Right atrium auricular region (tissue), 2 donors: ENCODE measurements at places on chromosomes 2 and 18. TPM values are rescaled to one million over a fixed set of nuclear protein-coding genes. Genes with fewer than 3 reads are reported as not detected.
A peak's percentile ranks its signal among the peaks of the same experiment; 100 is the strongest.

The EVX2 gene
- not detected for total RNA-seq

The DLGAP1 gene
- total RNA-seq: 1.1 TPM

The CCNT2 gene
- total RNA-seq: 12.5 TPM

GRCh38 chr18:13221869-13222855 is 3.6 kb downstream of the LDLRAD4 start:
- peak; percentile 86 for DNase-seq

DNA sequence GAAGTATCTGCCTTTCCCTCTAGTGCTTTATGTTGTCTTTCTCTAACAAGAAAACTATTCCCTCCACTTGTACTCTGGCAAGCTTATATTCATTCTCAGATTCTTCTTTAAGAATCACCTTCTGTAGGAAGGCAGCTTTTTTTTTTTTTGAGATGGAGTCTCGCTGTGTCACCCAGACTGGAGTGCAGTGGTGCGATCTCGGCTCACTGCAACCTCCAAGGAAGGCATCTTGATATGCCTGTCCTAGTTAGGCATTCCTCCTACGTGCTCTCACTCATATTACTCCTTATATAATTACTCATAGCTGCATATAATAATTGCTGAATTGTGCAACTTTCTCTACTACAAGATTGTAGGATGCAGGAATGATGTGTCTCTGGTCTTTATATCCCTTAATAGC is 15.8 kb downstream of the NDUFS1 start:
- DNase-seq: no peak

DNA sequence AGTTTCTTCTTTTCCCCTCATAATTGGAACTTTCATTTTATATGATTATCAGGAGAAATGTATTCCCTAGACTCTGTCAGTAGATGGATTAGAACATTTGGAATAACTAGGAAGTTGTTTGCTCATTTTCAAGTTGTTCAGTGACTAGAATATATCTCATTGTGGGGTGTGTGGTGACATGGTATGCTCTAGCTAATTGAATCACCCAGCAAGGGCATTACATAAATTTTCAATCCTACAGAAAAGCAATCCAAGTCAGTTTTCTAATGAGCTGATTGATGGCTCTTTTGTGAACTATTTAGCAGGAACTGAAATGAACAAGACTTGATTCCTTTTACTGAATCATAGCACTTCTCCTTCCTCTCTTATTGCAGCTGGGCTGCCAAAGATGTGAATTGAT is 461.4 kb downstream of the TGIF1 start:
- no peak for DNase-seq

DNA sequence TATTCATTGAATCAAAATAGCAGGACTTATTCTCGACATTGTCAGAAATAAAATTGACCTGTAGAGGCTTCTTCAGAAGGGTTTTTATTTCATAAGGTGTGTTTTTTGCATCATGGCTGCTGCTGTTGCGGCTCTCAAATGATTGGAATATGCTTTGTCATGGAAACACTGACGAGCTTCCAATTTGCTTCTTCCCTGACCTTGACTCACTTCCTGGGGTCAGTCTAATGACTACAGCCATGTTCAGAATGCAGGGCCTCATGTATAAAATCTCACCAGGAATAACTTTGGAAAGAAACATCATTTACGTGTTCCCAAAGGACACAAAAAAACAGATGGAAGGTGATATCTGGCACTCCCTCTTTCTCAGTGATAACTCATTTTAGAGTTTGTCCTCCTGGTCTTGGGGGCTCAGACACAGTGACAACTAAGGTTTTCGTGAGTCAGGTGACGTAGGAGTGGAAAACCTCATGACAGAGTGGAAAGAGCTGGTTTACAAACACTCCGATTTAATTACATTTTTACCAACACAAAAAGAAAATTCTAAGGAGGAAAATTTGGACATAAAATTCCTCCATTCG is 467.0 kb upstream of the RAB12 start:
- no peak for DNase-seq

- no peak for DNase-seq
Measured at GRCh38 chr18:76380791-76381405, 114.1 kb downstream of the ZNF516 start.

- DNase-seq: peak; percentile 48
Measured at GRCh38 chr2:1910021-1910420, 165.7 kb upstream of the PXDN start.

DNA sequence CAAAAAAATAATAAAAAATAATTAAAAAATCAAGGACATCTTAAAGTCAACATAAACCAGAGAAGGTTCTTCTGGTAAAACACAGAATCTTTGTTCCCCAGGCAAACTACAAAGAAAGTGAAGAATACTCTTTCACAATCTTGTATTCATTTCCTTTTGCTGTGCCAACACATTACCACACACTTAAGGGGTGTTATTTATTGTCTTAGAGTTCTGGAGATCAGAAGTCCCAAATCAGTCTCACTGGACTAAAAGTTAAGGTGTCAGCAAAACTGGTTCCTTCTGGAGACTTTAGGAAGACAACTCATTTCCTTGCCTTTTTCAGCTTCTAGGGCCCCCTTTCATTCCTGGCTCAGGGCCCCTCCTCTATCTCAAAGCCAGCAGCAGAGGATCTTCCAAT is 12.2 kb upstream of the CAB39 start:
- no peak for DNase-seq
